ENCODE measurements at places on chromosomes 2 and 18.

GRCh38 chr2:105338020-105338385, 663 bp downstream of the C2orf49 start:
- DNase-seq: no peak

DNA sequence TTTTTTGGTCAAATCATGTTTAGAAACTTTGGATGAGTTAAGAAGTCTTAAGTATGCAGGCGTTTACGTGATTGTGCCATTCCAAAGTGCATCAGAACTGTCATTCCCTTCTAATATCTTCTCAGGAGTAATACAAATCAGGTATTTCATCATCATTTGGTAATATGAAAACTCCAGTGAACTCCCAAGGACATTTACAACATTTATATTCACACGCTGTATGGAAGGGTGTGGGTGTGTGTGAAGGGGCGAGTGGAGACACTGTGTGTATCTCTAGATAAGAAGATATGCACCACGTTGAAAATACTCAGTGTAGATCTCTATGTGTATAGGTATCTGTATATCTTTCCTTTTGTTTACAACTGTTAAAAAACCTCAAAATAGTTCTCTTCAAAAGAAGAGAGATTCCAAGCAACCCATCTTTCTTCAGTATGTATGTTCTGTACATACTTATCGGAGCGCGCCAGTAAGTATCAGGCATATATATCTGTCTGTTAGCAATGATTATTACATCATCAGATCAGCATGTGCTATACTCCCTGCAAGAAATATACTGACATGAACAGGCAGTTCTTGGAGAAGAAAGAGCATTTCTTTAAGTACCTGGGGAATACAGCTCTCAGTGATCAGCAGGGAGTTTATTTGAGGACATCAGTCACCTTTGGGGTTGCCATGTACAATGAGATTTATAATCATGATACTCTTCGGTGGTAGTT, 29.3 kb downstream of the COX7A2L start:
- DNase-seq: peak; percentile 36

DNA sequence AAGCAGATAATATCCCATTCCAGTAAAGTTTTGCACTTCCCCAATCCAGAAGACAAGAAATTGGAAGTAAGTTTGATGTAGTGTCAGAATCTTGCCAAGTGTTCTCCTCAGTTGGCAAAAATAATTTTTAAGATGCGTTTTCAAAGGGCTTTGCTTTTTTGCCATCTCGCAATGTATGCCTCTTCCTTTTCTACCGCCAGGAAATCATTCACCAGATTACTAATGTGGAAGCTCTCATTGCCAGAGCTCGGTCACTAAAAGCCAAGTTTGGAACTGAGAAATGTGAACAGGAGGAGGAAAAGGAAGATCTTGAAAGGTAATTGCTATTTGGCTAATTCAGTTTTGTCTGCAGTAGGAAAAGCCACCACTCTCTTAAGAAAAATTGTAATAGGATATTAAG, 110.7 kb downstream of the RAB3GAP1 start:
- no peak for DNase-seq

GRCh38 chr2:159285929-159286708, at the start of gene WDSUB1:
TSS of gene WDSUB1 (minus strand) at chr2:159286703. CDS start at chr2:159283069, 3,634 bp downstream.
- peak; percentile 81 for DNase-seq

- DNase-seq: peak; percentile 17
Observed at GRCh38 chr2:108988796-108989713, at the start of gene EDAR. TSS of gene EDAR (minus strand) at chr2:108989220. CDS start at chr2:108931014, 58,206 bp downstream.

- no peak for DNase-seq
Observed at GRCh38 chr2:173239644-173240043, 115.0 kb upstream of the CDCA7 start.

DNA sequence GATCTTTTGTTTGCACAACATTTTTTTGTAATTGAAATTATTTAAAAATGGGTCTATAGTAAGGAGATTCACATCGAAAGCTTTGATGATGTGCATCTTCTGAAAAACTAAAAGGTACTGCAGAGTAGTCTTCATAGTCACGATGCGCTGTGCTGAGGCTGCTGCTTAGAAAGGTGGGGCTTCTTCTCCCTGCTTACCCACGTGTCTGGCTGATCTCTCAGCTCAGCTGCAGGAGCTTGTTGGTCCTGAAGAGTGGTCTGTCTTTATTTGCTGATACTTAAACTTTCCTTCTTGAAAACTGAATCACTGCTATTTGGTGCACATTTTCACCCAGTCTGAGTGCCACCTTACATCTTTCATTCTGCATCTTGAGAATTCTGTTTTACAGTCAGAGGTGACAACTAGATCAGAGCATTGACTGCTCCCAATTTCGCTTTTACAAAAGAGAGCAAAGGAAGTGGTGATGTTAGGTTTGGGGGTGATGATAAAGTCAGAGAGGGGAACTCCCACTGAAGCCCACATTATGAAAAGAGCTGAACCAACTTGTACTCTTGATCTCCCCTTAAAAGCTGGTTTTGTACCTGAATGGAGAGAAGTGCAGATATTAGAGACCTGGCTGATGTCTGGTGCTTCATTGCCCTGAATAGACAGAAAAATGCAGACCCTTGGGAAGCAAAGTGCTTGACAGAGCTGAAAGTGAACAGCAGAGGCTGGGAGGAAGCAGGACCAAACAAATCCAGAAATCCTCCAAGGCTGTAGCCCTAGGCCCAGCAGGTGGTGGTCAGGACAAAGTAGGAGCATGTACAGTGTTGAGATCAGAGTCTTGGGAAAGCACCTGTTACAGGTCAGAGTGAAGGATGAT, 984.5 kb downstream of the TSN start:
- DNase-seq: no peak
